ENCODE measurements at places on chromosomes 3 and 15. TPM values are rescaled to one million over a fixed set of nuclear protein-coding genes. Genes with fewer than 3 reads are reported as not detected.

FES gene
- total RNA-seq: 52.4 TPM

WDR72 gene
- total RNA-seq: 48.2 TPM

LSMEM2 gene
- 3.2 TPM for total RNA-seq

FOXB1 gene
- total RNA-seq: not detected

GOLGA6A gene
- total RNA-seq: not detected

All from metanephros (tissue), 2 donors.